Uterus (tissue), 4 donors: ENCODE measurements at places on chromosomes 7 and 10.

DNA sequence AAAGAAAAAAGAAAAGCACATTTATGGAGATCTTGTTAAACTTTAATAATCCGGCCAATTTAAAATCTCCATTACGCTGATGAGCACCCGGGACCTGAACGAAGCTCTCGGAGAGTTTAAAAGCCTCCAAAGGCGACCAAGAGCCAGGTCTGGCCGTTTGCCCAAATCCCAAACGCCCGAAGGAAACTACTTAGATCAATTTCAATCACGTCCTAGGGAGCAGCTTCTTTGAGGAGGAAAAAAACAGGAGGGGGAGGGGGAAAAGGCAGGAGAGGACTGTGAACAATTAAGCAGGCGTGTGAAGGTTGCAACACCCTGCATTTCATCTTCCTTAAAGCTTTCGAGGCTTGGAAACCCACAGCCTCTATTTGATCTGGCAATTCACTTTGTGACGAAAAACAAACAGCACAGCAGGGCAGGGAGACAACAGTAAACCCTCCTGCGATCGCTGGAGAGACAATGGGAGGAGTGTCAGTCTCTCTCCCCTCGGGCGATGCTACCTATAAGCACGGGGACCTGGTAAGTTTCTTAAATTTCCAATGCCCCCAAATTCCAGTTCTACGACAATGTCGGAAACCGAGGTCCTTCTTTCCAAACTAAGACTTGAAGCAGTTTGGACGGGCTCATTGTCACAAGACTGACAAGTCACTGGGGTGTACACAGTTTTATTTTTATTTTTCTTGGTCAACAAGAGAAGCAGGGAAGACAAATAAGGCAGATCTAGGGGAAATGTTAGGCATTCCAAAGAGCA, 1.2 kb downstream of the KLF6 start:
- peak; percentile 80 for DNase-seq

DNA sequence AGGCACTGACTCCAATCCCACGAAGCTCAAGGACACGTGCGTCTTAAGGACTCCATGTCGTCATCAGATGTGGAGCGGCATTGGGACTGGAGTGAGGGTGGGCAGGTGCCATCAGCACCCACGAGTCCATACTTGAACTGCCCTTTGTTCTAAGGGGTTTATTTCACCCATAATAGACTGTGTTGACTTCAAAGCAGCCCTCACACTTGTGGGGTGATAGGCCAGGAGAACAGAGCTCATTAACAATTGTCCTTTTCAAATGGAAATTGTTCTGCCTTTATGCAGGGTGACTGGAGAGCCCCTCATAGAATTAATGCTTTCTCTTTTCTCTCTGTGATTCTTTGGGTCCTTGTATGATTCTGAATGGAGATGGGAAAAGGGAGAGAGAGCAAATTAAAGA, 376.9 kb upstream of the MGMT start:
- DNase-seq, result no peak

- DNase-seq, result no peak
These were observed 294.9 kb downstream of the FGFR2 start for GRCh38 chr10:121303287-121303890.

DNA sequence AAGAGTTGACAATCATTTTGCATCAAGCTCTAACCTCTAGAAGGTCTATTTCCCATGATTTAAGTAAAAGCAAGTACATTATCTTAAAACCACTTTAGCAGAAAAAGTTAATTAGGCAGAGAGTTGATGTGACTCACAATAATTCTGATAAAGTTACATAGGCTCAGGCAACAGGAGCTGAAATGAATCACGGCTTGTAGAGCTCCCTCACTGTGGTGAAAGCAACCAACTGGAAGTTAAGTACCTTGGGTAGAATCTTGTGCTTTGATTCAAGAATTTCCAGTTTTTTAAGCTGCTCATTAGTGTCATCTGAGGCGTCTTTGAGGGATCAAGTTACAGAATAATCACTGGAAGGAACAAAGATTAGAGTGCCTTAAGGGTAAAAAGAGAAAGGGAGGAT, 68.9 kb upstream of the NFE2L3 start:
- DNase-seq, result no peak

- DNase-seq, result no peak
These were observed 6.2 kb downstream of the PARP12 start for GRCh38 chr7:140056431-140057142.

DNA sequence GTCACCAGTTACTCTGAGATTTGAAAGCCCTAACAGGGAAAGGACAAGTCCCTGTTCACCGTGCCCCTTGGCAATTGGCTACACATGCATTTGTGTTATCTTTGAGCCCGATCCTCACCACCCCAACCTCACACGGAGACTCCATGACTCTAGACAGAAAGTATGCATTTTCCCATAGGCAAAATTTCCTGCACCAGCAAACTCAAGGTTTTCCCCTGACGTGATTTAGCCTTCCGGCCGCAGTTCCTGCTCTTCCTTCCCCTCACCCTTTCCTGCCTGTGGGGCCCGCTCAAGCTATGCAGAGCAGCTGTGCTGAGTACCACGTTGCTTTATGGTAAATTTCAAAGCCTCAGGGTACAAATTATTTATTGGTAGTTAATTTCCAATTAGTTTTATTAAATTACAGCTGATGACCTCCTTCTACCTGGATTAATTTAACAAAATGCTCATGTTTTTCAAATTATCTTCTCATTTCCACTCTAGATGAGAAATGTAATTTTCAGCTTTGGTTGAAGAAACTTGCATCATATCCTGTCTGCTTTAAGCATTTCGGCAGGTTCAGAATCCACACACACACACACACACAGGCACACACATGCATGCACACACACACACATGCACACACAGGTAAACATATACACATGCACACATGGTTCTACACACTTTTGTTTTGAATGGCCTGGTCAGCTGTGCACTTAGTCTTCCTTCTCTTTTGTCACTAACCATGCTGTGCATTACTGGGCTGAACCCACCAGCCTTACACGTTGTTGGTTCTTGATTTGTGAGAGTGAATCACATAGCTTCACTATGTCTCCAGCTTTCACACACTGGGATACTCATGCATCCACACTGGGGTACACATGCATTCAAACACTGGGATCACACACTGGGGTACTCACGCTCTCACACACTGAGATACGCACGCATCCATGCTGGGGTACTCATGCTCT, 283.1 kb upstream of the PITRM1 start:
- no peak for DNase-seq

GRCh38 chr7:16587790-16588189, 57.8 kb downstream of the ANKMY2 start:
- DNase-seq, result no peak

DNA sequence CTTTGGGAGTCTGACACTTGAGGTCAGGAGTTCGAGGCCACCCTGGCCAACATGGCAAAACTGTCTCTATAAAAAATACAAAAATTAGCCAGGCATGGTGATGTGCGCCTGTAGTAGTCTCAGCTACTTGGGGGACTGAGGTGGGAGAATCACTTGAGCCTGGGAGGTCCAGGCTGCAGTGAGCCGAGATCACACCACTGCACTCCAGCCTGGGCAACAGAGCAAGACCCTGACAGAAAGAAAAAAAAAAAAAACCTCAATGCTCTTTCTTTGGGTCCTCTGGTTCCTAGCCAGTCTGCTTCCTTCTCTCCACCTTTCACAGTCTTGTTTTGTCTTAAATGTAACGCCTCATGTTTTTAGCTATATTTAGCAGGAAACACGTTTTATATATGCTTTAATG, 9.4 kb downstream of the OGDH start:
- DNase-seq, result no peak

- DNase-seq, result no peak
These were observed 873.5 kb downstream of the REEP3 start for GRCh38 chr10:64394744-64395143.

GRCh38 chr7:37054624-37055241, 330.4 kb upstream of the AOAH start:
- no peak for DNase-seq

DNA sequence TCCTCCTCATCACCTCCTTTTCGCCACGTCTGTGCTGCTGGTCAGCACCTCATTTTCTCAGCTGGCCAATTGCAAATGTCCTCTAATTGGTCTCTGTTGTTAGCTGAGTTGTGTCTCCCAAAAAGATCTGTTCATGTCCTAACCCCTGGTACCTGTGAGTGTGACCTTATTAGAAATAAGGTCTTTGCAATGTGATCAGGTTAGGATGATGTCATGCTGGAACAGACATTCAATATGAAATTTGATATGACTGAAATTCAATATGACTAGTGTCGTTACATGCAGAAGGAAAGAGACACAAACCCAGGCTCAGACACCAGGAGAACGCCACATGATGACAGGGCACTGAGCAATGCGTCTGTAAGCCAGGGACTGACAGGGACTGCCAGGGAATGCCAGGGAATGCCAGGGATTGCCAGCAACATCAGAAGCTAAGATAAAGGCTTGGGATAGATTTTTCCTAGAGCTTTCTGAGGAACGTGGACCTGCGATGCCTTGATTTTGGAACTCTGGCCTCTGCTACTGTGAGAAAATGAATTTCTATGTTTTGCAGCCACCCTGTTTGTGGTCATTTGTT, 77.5 kb upstream of the CXCL12 start:
- no peak for DNase-seq

- no peak for DNase-seq
These were observed 42.8 kb upstream of the ZNF32 start for GRCh38 chr10:43691485-43691884.

DNA sequence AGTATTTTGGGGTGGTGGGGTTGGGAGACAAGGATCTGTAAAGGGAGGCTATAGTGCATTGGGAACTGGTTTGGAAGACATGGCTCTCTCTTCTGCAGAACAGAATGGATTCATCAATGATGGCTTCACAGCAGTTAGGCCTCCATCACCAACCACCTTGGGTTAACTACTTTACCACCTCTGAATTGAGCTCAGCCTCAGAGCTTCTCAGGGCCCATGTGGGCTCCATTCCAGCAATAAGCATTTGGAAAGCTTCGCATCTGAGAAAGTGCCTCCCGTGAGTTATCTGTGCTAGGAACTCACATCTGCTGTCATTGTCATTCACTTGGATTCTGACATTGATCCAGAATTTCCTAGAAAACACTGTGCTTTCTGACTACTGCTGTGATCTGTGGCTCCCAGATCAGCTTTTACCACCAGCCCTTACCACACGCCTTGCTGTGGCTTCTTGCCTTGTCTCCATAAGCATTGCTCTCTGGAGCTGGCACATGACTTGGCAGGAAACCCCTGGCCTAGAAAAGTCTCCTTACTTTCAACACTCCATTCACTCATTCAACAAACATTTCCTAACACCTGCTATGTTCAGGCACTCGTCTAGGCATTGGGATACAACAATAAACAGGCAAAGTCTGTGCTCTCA, 70.7 kb upstream of the ADO start:
- no peak for DNase-seq

DNA sequence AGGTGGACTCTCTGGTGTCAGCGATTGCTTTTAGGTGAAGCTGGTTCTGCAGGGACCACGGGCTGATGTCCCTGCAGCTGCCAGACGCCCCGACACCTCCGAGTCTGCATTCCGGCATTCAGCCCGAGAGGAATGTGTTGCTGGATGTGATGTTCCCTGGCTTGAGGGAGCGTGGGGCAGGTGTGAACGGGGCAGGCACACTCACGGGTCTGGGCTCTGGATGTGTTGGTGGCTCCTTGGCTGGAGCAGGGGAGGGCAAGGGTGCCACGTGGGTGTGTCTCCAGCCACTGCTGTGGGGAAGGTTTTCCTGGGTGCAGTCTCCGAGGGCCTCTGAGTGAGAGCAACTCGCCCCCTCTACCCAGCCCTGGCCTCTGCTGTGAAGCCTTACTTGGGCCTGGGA, 140.5 kb downstream of the CAMK1D start:
- DNase-seq, result no peak

- no peak for DNase-seq
These were observed 4.0 kb downstream of the BMPER start for GRCh38 chr7:33909318-33909717.
